ENCODE measurements at places on chromosomes 5 and 9. TPM values are rescaled to one million over a fixed set of nuclear protein-coding genes. Genes with fewer than 3 reads are reported as not detected.

ZNF608 gene
- total RNA-seq = 35.3 TPM

FOXD1 gene
- 0.44 TPM for total RNA-seq

NDOR1 gene
- 8.0 TPM for total RNA-seq

GKAP1 gene
- total RNA-seq = 1.3 TPM

EQTN gene
- not detected for total RNA-seq

All from cardiac ventricle fibroblast (primary cell).